ENCODE measurements at places on chromosomes 3 and 15.

- no peak for ATAC-seq
These were observed 33.6 kb downstream of the KIF15 start for GRCh38 chr3:44795197-44795596.

- no peak for ATAC-seq
These were observed 22.5 kb downstream of the LRRN1 start for GRCh38 chr3:3821777-3822176.

DNA sequence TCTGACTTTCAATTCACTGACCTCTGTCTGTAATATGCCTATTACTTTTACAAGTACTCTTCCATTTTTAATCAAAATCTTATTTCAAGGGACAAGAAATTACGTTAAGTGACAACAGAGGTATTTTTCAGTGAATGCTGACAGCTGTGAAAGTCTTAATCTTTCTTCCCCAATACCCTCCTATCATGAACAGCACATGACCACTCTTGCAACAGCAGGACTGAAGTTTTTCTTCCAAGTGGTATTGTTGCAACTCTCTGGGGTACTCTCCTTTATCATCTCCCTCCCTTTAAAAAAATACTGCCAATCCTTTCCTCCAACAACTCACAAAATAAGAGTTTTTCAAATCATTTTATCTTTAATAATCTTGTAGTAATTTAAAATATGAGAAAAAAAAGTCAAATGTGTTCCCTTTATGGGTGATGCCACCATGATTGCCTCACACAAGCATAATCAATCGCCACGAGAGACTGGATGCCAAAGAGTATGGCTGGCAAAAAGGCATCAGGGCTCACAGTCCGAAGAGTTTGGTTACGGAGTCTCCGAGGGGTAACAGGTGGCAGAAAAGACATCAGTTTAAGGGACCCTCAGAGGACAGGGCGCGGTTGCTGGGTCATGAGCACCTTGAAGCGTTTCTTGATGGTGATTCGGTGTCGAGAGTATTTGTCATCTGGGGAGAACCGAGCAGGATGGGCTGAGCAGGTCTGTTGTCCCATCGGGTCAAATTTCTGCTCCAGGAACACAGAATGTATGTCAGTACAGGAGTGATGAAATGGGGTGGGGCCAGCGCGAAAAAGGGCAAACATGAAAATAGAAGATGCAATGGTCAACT is 1.3 kb downstream of the NOP10 start:
- no peak for ATAC-seq

DNA sequence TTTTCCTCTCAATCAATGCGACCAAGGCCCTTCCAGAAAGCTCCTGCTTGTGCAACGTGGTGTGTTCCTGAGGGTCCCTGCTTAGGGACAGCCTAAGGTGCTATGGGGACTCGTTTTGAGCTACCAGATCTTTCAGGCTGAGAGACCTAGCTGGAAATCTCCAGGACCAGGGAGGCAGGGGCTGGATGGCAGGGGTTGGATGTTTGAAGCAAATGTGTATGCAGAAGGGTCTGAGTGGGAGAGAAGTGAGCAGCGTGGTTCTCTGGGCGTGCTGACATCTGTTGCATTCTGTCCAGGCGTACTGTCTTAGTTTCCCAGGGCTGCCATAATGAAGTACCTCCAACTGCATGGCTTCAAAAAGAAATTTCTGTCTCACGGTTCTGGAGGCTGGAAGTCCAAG is 31.7 kb upstream of the SLCO2A1 start:
- ATAC-seq, result no peak

GRCh38 chr15:44909423-44909822 is 47.1 kb upstream of the TERB2 start:
- ATAC-seq, result no peak

- peak; percentile 89 for ATAC-seq
These were observed 95.0 kb upstream of the ICE2 start for GRCh38 chr15:60573936-60574335.

- no peak for ATAC-seq
These were observed 51.9 kb downstream of the RASA2 start for GRCh38 chr3:141538568-141539240.

DNA sequence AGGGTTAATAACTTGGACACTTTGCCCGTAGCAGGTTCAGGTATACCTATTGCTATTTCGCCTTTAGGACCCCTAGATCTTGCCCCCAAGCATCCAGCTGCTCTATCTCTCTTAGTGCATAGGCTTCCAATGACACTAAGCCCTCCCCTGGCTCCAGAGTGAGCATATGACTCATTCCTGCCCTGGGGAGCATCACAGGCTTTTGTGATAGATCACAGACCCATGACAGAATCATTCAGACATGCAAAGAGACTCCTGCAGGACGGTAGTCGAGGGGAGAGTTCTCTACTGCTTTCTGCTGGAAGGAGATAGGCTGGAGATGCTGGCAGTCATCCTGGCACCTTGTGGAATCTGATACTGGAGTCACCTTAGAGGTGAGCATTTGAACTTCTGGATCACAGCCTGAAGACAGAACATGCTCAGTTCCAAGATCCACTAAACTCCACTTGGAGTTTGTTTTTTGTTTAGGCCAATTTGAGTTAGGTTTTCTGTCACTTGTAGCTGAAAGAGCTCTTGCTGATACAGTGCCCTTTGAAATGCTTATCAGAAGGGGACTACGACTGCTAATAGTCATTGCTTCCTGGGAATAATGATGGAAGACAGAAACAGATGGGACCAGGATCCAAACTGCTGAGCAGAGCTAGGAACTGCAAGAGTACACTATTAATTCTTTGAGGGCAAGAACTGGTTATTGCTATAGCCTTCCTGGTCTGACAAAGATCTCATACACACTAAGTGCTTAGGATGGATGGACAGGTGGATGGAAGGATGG is 11.0 kb downstream of the LYSMD2 start:
- ATAC-seq, result peak; percentile 95

DNA sequence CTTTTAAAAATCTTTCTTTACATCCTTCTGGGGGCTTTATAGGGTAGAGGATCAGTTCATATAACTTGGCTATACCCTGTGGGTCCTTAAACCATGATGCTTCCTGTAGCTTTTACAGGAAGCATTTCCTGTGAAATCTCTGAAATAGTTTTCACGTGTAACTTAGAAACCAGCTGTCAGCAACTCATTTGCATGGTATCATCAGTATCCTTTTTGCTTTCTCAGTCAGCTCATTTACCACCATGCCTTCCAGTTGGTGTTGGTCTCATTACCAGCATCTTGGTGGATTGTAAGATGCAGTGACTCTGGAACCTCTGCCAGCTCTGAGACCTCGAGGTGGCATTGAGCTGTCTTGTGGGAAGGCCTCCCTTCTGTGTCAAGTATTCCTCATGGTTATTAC is 96.7 kb upstream of the MYZAP start:
- no peak for ATAC-seq

- no peak for ATAC-seq
These were observed 577.9 kb upstream of the EPHA6 start for GRCh38 chr3:96236522-96236921.

GRCh38 chr3:55858727-55859126 is 371.6 kb upstream of the WNT5A start:
- peak; percentile 32 for ATAC-seq

DNA sequence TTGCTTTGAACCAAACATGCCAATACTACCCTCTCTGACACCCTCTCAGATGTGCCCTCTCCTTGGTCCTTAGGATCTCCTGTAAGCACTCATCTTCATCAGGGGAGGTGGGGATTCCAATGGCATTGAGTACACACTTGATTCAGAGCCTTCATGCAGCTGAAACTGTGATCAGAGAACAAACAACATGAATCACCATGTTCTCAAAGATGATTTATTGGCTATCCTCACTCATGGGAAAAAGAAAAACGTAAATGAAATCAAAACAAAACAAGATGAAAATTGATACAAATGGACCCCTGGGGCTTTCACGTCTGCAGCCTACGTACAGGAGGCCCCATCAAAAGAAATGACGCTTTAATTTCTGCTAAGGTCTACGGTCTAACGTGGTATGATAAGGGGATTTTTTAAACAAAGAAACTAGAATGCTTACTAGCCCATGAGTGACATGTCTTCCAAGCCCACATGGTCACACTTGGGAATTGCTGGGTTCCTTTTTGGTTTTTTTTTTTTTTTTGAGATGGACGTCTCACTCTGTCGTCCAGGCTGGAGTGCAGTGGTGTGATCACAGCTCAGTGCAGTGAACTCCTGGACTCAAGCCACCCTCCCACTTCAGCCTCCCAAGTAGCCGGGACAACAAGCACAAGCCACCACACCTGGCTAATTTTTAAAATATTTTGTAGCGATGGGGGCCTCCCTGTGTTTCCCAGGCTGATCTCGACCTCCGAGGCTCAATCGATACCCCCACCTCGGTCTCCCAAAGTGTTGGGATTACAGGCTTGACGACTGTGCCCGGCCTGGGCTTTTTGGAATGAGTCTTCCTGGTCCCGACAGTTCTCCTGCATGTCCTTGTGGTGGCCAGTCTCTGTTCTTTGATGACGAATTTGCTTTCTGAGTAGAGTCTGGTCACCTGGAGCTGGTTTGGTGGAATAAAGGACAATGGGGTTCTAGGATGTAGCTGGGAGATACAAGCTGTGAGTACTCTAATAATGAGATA is 202.6 kb downstream of the XXYLT1 start:
- ATAC-seq, result no peak

Measured in stimulated activated memory B cell treated with anti-CD40 and anti-IgM and Interleukin-4, amounts not matched to agents 10 μg/mL and 1 μg/mL and 100 μg/mL, for 72 hours (primary cell).